ENCODE measurements at places on chromosomes 3 and 15. TPM values are rescaled to one million over a fixed set of nuclear protein-coding genes. Genes with fewer than 3 reads are reported as not detected.

Gene BFSP2
- total RNA-seq = not detected

GRCh38 chr3:38985581-38985980 is 66.2 kb downstream of the SCN11A start:
- DNase-seq = no peak

DNA sequence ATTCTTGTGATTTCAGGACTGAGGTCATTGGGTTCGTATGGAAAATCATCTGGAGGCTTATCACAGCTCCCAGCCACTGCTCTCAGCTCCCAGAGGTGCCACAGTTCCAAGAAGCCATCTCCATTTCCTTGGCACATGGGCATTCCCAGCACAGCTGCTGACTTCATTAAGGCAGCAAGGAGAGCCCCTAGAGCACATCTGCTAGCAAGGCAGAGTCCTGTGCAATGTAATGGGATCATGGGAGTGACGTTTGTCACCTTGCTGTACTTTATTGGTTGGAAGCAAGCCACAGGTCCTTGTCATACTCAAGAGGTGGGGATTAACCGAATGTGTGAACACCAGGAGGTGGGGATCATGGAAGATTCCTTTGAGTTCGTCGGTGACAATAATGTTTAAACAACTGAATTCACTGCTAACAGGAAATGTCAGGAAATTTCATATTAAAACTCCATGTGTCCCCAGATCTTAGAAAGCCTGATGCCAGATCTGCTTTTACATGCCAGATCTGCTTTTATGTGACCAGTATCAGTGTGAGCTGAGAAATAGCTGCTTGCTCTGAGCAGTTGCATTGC is 148.8 kb downstream of the GABRG3 start:
- no peak for DNase-seq

DNA sequence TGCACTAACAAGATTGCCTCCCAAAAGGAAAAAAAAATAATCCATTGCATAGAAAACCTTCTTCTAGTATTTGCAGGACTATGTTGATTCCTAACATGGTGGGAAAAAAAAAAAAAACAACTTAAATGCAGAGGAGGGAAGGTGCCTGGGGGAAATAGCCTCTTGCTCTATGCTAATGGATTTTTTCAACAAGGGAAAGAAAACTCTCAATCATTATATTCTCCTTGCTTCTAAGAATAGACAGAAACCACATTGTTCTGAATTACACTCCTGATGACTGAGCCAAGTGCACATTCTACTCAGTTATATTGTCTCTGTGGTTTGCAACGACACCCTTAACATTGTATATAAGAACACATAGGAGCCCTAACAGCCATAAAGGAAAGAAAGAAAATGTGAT is 760.2 kb downstream of the NAALADL2 start:
- no peak for DNase-seq

DNA sequence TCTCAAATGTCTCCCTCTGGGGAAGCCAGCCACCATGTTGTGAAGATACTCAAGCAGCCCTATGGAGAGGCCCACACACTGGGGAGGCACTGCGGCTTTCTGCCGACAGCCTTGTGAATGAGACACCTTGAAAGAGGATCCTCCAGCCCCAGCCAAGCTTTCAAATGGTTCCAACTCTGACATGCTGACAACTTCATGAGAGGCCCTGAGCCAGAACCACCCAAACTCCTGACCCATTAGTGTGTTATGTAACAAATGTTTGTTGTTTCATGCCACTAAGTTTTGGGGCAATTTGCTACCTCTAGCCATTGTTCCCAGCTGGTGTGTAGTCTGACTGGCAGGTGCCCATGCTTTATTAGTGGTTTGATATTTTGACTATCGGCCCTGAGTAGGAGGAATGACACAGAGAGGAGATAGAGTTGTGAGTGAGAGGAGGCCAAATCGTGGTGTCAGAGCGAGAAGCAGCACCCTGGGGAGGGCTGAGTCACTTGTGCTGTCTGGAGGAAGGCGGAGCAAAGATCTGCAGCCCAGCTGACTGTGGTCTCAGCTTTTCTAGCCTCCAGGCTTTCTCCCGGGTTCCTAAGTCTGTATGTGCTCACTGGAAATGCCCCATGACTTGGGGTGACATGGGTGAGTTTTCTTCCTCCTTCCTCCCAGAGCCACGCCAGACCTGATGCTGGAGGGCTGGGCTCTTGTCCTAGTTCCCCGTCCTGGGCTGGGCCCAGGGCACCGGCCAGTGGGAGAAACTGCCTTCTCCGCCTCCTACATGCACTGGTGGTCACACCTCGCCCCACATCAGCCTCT is 56.7 kb upstream of the BLM start:
- peak; percentile 71 for DNase-seq

Measured in thyroid gland (tissue), 4 donors.